ENCODE measurements at places on chromosomes 3 and 15. TPM values are rescaled to one million over a fixed set of nuclear protein-coding genes. Genes with fewer than 3 reads are reported as not detected.

PPP1R14D gene
- 0.33 TPM for total RNA-seq

GOLGA8S gene
- total RNA-seq: 0.18 TPM

FILIP1L gene
- total RNA-seq: 0.21 TPM

ZNF502 gene
- total RNA-seq: 1.6 TPM

EIF5A2 gene
- 13.3 TPM for total RNA-seq

NR1I2 gene
- total RNA-seq: not detected

GPR156 gene
- 0.48 TPM for total RNA-seq

ADCY5 gene
- 0.34 TPM for total RNA-seq

NEK11 gene
- 4.4 TPM for total RNA-seq

ARRDC4 gene
- 0.11 TPM for total RNA-seq

NMNAT3 gene
- total RNA-seq: 1.7 TPM

FHIT gene
- total RNA-seq: 0.72 TPM

RABL3 gene
- 14.9 TPM for total RNA-seq

GPR62 gene
- total RNA-seq: not detected

WDR93 gene
- total RNA-seq: 0.25 TPM

RBPMS2 gene
- 8.3 TPM for total RNA-seq

GCSAM gene
- not detected for total RNA-seq

MYO5C gene
- 5.2 TPM for total RNA-seq

MELTF gene
- total RNA-seq: 59.5 TPM

PAK6 gene
- total RNA-seq: 0.71 TPM

KNG1 gene
- total RNA-seq: not detected

KPNA4 gene
- 28.9 TPM for total RNA-seq

OSTN gene
- not detected for total RNA-seq

SPATA12 gene
- total RNA-seq: 0.62 TPM

TGM5 gene
- total RNA-seq: not detected

CTXND1 gene
- total RNA-seq: not detected

EEF1AKMT4 gene
- total RNA-seq: 9.6 TPM

CLSTN2 gene
- total RNA-seq: 0.02 TPM

MEGF11 gene
- total RNA-seq: 0.31 TPM

GOLGA8Q gene
- total RNA-seq: 0.22 TPM

SCN11A gene
- total RNA-seq: 0.02 TPM

GADL1 gene
- not detected for total RNA-seq

IGF1R gene
- 58.3 TPM for total RNA-seq

UACA gene
- 34.9 TPM for total RNA-seq

LOXL1 gene
- total RNA-seq: 0.46 TPM

BCL2A1 gene
- total RNA-seq: 12.6 TPM

LEO1 gene
- total RNA-seq: 44.0 TPM

FEZF2 gene
- not detected for total RNA-seq

STRIT1 gene
- total RNA-seq: not detected

TRIM59 gene
- 10.0 TPM for total RNA-seq

TEX55 gene
- not detected for total RNA-seq

CEMIP gene
- 1.3 TPM for total RNA-seq
